KG1 (cell line): ENCODE measurements at places on chromosomes 7 and 10.

DNA sequence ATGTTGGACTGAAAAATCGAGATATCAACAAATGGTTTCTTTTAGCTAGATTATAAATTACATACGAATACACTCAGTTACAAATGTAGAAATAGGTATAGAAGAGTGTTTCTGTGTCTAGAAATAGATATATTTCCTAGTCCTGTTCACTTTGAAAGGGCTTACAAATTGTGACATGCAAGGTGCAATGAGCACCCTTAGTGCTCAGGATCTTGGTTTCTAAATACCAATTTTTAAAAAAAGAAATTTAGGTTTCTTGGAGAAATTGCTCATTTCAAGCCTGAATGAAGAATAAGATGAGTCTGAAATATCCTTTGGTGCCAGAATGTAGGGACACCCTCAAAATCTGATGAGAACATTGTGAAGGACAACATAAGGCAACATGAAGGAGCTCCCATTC is 306.0 kb downstream of the CRPPA start:
- no peak for DNase-seq

DNA sequence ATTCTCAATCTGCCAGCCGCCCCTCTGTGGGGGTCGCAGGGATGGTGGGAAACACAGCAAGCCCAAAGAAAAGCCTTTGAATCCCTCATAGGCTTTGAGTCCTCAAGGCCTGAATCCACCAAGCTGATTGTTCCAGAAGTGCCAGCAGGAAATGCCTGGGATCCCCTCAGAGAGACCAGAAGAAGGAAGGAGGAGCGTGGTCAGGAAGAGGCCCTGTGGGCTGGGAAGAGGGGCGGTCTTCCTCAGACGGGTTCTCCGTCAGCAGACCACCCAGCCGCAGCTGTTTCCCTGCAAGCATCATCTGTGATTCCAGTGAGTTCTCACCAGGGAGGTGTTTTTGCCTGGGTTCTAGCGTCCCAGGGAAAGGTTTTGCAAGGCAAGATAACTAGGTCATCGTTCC is 190.0 kb upstream of the KLF6 start:
- no peak for DNase-seq

GRCh38 chr7:133572843-133573242 is 320.0 kb downstream of the EXOC4 start:
- no peak for DNase-seq

DNA sequence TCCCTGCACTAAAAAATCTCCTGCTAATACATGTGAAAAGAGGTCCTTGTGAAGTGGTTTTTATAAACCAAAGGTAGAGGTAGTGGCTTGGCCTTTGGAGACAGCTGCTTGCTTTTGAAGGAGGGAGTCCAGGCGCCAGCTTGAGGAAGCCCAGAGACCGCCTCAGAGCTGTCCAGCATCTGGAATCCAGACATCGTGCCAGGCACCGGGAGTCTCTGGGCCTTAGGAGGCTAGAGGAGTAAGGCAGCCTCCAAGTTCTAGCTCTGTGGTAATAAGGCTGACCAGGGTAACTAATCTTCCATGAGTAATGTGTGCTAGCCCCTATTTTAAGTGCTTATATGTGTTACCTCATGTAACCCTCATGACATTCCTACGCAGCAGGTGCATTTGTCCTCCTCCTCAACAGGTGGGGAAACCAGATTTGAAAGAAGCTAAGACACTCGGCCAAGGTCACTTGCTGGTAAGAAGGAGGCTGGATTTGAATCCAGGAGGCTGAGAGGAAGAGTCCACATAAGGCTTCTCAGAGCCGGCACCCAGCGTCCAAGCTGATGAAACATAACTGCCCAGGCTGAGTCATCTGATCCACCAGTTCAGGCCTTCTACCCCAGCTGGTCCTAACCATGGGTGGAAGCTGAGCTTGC is 26.1 kb downstream of the PRLHR start:
- no peak for DNase-seq

- no peak for DNase-seq
Measured at GRCh38 chr7:46155367-46155766, 234.3 kb upstream of the IGFBP3 start.

GRCh38 chr7:81007051-81007450 is 88.2 kb upstream of the SEMA3C start:
- DNase-seq: no peak

GRCh38 chr10:30866896-30867295 is 164.8 kb downstream of the ZNF438 start:
- no peak for DNase-seq
